Posterior cingulate gyrus (tissue), 11 donors: ENCODE measurements at places on chromosomes 2 and 18.

DNA sequence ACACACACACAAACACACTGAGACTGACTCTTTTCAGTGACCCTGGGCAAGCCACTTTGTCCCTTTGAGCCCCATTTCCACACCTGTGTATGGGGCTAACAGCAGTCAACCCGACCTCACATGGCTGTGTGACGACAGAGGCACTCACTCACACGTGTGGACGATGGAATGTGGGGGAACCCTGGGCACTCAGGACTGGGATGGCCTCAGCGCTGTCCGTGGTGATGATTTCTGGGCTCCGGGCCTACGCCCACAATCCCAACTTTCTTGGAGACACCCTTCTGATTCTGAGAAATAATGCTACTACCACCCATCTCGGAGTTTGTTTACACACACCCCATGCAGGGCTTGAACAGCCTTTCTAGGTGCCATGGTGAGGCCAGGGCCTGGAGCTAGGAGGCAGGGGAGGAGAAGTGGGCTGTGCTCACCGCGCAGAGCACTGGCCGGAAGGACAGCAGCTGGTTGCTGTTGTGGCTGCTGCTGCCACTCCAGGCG is 1.5 kb downstream of the CRYBA2 start:
- DNase-seq, result no peak

DNA sequence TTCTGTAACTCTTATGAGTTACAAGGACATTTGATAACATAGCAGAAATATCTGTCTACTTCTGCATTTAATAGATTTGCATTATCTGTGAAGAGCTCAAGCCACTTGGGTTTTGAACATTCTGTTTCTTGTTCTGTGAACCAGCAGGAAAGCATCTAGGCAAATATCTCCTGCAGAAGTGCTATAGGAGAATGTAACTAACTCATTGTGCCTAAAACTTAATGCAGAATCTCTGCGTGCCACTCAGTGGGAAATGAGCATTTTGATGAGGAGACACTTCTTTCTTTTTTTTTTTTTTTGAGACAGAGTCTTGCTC is 63.5 kb downstream of the MYOM1 start:
- no peak for DNase-seq

DNA sequence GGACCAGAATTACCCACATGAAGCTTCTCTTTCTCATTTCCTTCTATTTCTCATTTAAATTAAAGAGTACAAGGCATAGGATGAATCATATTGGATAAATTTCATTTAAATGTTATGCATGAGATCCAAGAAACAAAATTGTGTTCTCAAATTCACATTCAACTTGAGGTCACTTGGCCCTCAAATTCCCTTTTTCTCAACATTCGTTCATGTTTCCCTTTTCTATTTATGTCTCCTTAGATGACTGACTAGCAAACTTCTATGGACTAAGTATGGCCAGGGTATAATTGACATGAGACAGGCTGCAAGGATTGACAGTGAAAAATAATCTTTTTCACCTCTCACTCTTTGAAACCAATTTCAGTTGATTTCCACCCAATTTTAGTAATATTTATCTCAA is 4.0 kb upstream of the LDLRAD4 start:
- no peak for DNase-seq

DNA sequence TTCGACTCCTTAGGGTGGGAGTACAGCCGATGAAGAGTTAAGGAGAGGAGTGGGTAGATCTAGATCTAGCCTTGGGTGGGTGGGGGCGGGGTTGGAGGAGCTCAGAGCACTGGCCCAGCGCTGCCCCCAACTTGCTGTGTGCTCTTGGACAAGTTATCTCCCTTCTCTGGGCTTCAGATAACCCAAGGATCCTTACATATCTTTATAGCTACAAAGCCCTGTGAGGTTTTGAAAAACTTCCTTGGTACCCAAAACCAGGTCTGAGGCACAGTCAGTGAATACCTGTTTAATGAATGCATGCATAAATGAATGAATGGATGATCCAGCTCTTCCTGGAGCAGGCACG is 1.3 kb upstream of the ODC1 start:
- no peak for DNase-seq

- no peak for DNase-seq
Measured at GRCh38 chr18:63236921-63237846, 82.4 kb downstream of the BCL2 start.

GRCh38 chr18:72225958-72226357 is 318.2 kb downstream of the CBLN2 start:
- no peak for DNase-seq

- DNase-seq, result no peak
Measured at GRCh38 chr2:152743002-152743401, 24.6 kb downstream of the ARL6IP6 start.

GRCh38 chr18:31079973-31080372 is 22.2 kb downstream of the DSC2 start:
- no peak for DNase-seq

DNA sequence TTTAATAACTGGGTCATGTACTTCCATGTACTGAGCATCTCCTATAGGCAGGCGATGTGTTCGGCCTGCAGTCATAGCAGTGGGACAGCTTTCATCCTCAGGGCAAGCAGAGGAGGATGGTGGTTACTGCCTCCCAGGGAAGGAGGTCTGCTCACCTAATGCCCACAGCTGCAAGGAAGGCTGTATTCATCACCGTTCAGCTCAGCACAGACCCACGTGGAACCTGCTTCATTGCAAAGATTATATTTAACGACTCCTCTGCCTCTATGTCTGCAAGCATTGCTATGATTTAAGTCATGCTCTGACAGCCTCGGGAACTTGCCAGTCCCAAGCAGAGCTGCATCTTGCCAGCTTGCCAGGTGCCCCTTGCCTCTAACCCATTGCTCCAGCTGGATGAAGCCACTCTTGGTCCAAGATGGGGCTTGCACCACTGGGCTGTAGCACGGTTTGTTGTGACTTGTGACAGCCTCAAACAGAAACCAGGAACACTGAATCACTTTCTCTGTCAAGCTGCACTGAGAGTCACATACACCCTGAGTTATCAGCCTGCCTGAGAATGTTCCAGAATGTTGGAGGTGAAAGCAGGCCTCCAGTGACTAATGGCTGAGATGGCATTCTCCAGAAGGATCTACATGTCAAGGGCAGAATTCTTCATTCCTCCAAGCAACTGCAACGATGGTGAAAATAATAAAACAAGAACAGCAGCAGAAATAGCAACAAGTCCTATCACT is 651.1 kb upstream of the ID2 start:
- no peak for DNase-seq

DNA sequence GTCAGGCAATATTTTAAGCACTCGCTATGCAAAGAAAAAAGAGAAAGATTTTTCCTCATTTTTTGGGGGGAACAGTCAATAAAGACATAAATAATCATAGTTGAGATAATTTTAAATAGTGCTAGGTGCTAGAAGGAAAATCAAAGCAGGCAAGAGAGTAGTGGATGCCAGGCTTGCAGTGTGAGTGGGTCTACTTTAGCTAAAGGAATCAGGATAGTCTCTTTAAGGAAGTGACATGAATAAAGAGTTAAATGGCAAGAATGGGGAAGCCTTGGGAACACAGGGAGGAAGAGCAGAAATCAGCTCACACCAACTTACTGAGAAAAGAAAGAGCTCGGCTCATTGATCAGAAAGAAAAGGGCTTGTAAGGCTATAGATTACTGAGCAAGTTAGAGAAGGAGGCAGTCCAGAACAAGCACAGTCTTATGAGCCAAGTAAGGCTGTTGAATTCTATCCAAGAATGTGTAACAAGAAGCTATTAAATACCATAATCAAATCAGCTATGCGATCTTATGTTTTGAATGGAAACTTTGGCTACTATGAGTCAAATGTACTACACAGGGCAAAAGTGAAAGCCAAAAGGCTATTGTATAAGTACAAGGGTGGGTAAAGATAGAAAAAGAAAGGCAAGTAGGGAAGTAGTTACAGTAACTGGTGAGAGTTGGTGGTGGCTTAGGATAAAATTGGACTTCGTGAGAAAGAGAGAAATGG is 833.8 kb upstream of the PIK3C3 start:
- DNase-seq, result no peak

DNA sequence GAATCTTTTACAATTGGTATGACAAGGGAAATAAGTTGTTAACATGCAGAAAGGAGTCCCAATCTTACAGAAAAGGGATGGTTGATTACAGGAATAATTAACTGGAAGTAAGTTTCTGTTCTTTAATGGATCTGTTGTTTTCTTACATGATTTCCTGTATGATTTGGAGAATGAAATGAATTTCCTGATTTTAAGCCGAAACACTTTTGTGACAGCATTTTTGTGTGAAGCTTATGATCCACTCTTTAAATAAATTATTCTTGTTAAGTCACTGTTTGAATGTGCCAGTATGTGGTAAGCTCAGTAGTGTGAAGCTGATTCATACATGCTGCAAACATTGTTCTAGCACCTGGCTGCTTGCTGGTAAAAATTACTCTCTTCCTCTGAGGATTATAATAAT is 516.2 kb downstream of the DCDC2C start:
- DNase-seq, result no peak

DNA sequence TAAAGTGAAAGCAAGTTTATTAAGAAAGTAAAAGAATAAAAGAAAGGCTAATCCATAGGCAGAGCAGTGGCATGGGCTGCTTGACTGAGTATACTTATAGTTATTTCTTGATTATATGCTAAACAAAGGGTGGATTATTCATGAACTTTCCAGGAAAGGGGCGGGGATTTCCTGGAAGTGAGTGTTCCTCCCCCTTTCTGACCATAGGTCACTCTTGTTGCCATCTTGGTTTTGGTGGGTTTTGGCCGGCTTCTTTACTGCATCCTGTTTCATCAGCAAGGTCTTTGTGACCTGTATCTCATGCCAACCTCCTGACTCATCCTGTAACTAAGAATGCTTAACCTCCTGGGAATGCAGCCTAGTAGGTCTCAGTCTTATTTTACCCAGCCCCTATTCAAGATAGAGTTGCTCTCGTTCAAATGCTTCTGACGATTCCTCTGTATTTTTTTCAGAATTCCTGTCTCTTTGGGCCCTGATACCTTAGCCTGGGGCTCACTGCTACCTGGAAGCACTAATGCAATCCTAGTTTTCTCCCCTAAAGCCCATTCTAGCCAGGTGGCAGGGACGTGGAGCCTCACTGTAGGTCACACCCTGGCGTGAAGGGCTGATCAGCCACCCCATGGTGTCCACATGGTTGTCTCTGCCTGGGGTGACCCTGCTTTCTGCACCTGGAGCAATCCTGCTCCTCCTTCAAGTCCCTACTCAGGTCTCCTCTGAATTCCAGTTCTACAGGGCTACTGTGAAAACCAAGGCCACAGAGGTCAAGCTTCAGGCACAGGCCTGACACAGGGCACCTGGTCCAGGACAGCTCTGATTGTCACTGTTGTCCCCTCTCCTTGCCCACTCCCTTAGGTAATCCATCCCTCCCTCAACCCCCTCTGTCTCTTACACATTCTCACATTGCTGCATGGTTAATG is 6.0 kb upstream of the SLC35F6 start:
- no peak for DNase-seq

- no peak for DNase-seq
Measured at GRCh38 chr2:67702284-67702683, 305.2 kb downstream of the ETAA1 start.

- no peak for DNase-seq
Measured at GRCh38 chr18:56804395-56804794, 153.2 kb downstream of the WDR7 start.

DNA sequence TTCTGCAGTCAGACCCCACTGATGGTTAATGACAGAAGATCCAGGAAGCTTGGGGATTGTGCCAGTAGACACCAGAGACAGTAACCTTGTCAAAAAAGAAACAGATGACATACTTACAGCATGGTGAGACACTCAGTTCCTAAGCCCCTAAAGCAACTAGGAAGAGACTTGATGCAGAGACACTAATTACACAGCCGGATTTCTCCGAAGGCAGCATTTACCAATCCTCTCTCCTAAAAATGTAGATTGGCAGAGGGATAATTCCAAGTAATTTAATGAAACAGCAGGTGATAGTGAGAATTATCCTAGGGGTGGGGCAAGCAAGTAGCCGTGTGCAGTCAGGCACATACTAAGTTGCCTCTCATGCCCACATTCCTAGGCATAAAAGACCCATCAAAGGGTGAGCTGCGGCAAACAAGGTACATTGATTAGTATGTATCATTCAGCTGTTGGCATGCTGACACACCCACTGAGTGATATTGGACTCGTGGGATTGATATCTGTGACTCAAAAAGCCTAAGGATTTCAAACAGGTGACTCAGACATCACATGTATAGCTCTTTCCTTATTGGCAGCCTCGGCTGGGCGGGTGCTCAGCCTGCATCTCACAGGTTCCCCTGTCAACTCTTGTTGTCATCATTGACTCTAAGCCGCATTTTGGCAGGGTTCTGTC is 296.7 kb upstream of the ATP5MC3 start:
- no peak for DNase-seq

GRCh38 chr2:140814141-140814540 is 1316.7 kb downstream of the LRP1B start:
- no peak for DNase-seq

DNA sequence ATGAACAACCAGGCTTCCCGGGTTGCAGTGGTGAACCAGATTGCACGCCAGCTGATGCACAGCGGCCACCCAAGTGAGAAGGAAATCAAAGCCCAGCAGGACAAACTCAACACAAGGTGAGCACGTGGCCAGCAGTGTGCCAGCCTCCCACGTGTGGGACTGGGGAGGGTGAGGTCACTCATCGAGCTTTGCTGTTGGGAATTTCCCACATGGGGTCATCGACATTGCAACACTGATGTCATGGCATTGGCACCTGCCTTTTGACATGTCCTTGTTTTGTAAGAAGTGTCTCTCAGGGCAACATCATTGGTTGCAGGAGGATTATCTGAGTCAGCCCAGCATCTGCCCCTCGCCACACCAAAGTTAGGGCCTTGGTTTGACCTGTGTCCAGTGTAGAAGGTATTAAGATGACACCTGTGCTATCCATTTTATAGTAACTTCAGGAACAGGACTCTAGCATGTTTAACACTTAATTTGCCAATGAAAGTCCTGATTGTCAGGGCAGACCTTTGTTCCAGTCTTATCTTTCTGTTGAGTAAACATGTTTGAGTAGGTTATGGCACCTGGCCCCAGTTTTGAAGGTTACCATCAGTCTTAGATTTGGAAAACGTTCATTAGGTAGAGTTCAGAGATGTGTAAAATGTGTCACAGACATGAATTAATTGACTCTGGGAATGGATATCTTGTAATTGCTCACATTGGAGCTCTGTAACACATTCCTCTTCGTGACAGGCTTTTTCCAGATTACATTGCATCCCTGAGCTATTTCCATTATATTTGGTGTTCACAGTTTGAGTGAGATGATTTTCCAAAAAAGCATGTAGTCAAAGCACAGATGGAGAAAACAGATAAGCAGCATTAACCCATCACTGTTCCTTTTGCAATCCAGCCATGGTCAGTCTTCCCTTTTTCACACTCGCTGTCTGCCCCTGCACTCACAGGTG is 93.3 kb upstream of the EML6 start:
- no peak for DNase-seq

- DNase-seq, result no peak
Measured at GRCh38 chr2:241815477-241816430, 6.8 kb downstream of the NEU4 start.

GRCh38 chr2:73072129-73072395 is 550 bp upstream of the SFXN5 start:
- DNase-seq, result no peak

- peak; percentile 21 for DNase-seq
Measured at GRCh38 chr2:65142515-65142914, 12.6 kb upstream of the RAB1A start.
